ENCODE measurements at places on chromosomes 16 and 17. TPM values are rescaled to one million over a fixed set of nuclear protein-coding genes. Genes with fewer than 3 reads are reported as not detected.

The CA5A gene
- polyA plus RNA-seq: not detected

The DNAAF1 gene
- polyA plus RNA-seq: 0.08 TPM

The DLX4 gene
- not detected for polyA plus RNA-seq

The ZG16B gene
- polyA plus RNA-seq: not detected

The MMP15 gene
- not detected for polyA plus RNA-seq

The ARL17A gene
- polyA plus RNA-seq: 9.4 TPM

The RPRML gene
- polyA plus RNA-seq: not detected

The CCDC40 gene
- not detected for polyA plus RNA-seq

The WBP2 gene
- polyA plus RNA-seq: 70.6 TPM

The SLFN13 gene
- polyA plus RNA-seq: 3.4 TPM

The KRT33B gene
- not detected for polyA plus RNA-seq
